ENCODE measurements at places on chromosomes 2 and 18.

DNA sequence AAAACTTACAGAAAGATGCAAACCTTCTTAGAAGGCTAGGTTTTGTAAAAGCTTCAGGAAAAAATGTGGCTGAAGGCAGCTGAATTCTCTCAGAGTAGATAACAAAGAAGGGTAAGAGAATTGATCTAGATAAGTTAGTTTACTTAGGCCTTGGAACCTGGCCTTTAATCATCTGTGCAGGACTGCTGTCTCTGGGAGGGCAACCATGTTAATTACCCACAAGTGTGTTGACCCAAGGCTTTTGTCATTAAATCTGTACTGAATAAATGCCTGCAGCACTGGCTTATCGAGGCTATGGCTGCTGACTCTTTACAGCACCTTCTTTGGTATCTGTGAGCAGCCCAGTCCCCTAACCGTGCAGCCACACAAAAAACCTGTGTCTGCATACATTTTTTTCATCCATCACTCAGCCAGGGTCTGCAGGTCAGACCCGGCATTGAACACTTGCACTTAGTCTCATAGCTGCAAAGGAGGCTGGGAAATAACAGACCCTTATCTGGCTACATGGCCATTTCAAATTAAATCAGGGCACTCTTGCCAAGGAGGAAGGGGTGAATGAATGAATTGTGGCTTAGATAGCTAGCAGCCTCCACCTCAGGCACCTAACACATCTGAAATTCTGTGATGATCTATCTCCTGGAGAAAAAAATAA, 120.2 kb upstream of the MSH2 start:
- no peak for DNase-seq

- DNase-seq = no peak
Measured at GRCh38 chr2:120269816-120270215, 17.2 kb downstream of the RALB start.

GRCh38 chr2:1754461-1755170, 10.3 kb upstream of the PXDN start:
- no peak for DNase-seq

- DNase-seq = no peak
Measured at GRCh38 chr2:63514781-63515180, 73.5 kb downstream of the WDPCP start.

DNA sequence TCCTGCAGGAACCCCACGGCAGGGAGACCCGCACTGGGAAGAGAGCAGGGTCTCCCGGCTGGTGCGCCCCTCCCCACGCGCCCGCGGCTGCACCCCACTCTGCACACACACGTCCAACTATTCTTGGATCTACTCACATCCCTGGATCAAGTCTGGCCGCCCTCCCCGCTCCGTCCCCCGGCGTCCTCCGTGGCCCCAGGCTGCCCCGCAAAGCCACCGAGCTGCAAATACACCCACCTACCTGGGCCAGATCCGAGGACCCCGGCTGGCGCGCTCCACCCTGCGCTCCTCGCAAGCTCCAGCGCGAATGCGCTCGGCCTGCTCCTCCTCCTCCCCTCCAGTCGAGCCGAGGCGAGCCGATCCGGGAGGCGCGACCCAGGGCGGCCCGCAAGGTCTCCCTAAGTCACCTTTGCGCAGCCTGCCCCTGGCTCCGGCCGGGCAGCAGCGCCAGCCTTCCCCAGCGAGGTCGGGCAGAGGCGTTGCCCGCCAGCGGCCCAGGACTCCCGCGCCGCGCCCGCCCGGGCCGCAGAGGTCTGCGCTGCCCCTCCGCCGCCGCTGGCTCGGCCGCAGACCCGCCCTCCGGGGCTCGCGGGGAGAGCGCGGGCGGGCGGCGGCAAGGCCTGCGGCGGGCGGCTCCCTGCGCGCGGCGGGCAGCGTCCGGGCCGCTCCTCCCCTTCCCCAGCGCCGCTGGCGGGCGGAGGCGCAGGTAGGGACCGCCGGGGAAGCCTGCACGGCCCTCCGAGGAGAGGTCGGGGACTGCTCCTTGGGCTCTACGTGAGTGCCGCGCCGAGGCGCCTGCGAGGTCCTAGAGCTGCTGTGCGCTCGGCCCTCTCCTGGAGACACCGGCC, 126.0 kb downstream of the OSBPL1A start:
- DNase-seq = no peak

- DNase-seq = no peak
Measured at GRCh38 chr2:206993396-206993911, 54.1 kb downstream of the CPO start.

DNA sequence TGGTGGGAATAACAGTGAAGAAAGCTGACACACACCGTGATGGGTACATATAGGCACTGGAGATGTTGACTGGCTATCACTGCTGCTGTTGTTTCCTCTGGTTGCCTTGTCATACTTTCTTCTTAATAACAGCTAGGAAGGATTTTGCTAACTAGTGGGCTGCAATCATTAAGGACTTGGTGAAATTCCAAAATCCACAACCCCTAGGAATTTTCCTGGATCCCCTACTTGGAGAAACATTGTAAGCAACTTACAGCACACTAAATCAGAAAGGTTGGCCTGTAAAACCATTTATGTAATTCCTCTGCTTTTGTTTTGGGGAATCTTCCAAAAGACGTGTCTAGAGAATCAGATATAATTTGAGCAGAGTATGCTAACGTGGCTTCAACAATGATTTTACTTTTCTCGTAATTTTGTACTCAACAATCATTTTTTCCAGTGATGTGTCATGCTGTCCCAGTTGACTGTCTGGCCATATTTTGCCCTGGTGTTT, 8.0 kb upstream of the COL3A1 start:
- DNase-seq = no peak

GRCh38 chr2:102166189-102166845, 20.5 kb upstream of the IL1RL2 start:
- peak; percentile 76 for DNase-seq

Data from BJ (cell line).